Stimulated activated CD8-positive, alpha-beta memory T cell treated with anti-CD3 and anti-CD28 coated beads, Interleukin-4, amount 100 ng/mL, for 1 hour (primary cell): ENCODE measurements at places on chromosomes 7 and 10.

DNA sequence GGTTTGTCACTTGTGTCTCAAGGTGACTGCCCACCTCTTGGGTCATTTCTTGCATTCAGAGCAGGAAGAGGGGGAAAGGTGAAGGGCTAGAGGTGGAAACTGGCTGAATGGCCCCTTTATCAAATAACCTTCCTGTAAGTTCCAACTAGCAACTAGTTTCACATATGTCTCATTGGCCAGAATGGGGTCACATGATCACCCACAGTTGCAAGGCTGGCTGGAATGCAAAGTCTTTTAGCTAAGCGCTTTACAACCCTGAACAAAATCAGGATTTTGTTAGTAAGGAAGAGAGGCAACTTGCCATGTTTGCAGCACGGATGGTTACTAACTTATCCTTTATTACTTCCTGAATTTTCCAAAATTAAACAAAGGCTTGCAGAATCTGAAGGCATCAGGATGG is 156.3 kb downstream of the EMX2 start:
- no peak for DNase-seq

DNA sequence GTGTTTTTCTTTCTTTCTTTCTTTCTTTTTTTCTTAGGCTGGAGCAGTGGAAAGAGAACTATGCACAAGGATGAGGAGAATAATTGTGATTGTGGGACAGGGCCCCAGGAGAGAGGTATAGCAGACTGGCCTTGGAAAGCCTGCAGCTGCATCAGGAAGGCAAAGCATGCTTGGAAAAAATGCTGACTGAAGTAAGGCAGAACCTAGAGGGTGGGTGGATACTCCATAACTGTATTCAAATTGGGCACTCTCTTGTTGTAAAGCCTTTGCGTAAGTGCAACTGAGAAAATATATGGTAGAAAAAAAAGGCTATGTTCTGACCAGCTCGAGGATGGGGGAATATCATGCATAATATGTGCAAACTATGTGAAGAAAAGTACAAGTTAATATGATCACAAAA is 39.5 kb downstream of the PDK4 start:
- no peak for DNase-seq

GRCh38 chr10:78179886-78180705 is 146.4 kb downstream of the RPS24 start:
- no peak for DNase-seq

DNA sequence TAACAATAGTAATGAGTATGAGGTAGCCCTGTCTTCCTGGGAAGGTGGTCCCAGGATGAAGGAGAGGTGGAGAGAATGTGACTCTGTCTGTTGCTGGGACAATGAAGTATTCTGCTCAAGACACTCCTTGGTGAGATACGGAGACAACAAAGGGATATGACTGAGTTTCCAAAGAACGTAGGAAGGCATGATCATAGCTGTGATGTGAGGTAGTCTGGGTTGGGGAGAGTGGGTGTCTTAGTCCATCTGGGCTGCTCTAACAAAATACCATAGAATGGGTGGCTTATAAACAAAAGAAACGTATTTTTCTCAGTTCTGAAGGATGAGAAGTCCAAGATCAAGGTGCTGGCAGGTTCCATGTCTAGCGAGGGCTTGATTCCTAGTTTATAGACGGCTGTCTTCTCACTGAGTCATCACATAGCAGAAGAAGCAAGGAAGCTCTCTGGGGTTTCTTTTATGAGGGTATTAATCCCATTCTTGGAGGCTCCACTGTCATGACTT is 84.9 kb upstream of the RHOBTB1 start:
- DNase-seq = no peak

GRCh38 chr10:79385392-79385795 is 38.1 kb downstream of the PPIF start:
- no peak for DNase-seq

DNA sequence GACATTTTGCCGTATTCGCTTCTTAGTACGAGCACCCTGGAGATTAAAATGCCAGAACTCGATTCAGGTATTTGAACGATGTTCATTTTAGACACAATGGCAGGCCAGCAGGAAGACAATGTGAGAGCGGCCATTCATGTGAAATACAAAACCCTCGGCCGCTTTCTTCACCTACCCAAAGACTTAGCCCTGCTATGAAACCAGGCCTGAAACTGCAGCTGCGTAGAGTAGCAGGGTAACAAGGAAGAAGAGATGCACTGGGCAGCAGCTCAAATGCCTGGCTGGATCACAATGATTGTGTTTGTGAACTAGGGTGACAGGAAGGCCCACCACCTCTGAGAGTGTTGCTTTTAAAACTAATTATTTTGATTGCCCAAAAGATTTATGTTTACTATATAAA is 234.8 kb downstream of the TRIL start:
- no peak for DNase-seq

DNA sequence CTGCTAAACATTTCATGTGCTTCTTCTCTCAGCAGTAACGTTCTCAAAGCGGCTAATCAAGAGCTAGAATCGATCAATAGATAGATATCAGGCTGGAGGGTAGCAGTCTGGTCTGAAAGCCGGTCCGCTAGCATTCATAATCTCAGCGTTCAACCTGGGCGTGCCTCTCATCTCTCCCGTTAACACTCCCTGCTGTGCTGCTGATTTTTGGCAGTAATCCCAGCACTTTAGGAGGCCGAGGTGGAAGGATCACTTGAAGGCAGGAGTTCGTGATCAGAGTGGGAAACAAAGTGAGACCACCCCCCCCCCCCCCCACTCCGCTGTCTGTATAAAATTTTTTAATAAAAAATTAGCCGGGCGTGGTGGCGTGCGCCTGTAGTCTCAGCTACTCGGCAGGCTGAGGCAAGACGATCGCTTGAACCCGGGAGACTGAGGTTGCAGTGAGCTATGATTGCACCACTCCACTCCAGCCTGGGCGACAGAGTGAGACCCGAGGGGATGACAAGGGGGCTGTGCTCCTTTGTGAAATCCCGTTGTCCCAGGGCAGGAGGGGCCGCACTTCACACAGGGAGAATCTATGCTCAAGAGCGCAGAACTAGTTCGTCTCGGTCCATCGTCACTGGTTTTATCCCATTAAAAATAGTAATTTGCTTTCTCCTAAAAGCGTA is 624 bp upstream of the CEP55 start:
- no peak for DNase-seq

DNA sequence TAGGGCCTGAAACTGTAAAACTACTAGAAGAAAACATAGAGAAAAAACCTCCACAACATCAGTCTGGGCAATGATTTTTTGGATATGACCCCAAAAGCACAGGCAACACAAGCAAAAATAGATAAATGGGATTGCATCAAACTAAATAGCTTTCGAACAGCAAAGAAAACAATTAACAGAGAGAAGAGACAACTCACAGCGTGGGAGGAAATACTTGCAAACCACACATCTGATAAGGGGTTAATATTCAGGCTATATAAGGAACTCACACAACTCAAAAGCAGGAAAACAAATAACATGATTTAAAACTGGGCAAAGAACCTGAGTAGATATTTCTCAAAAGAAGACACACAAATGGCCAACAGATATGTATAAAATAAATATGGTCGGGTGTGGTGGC is 7.7 kb upstream of the GSTK1 start:
- DNase-seq = no peak

GRCh38 chr7:20783125-20783699 is 3.5 kb downstream of the SP8 start:
- no peak for DNase-seq

- no peak for DNase-seq
Observed at GRCh38 chr7:19561121-19561805, 147.6 kb downstream of the POLR1F start.

GRCh38 chr7:142485617-142486226 is 227.9 kb upstream of the PRSS58 start:
- DNase-seq = no peak

DNA sequence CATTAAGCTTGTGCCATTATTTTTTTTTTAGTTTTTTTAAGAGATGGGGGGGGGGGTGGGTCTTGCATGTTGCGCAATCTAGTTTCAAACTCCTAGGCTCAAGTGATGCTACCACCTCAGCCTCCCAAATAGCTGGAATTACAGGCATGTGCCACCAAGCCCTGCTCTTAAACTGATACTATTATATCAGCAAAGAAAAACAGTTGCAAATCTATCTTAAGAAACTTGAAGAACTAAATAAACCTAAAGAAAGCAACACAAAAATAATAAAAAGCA is 47.5 kb downstream of the BRAF start:
- no peak for DNase-seq

DNA sequence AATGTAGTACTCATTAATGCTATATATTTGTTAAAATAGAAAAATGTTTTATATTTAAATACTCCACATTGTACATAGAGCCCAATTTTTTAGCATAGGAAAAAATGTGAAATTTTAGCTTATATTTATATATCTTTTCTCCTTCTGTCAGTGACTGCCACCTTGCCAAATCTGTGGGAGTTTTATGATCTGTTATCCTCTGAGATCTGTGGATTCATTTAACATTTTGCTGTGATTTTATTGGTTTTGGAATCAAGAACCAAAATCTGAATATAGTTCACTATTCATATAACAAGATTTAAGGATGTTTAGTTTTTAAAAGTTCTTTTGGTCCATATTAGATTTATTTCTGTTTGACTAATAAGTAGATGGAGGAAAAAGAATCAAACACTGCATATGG is 127.9 kb downstream of the PPP1R9A start:
- no peak for DNase-seq

DNA sequence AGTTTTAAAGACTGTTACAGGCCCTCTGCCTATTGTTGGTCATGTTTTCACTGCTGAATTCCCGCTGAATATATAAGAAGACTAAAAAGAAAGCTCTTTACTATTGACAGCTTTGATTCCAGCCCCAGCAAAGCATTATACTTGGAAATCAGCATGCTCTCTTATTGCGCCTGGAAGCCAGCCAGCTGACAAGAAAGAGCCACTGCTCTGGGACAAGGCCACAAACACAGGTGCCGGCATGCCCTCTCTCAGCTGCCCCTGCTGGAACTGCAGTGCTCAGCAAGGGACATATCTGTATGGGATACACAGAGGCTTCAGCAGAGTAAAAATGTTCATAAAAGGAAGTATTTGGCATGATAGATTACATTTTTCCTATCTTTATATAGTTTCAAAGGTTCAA is 523.9 kb downstream of the ADRA2A start:
- DNase-seq = no peak

- no peak for DNase-seq
Observed at GRCh38 chr10:103181244-103181643, 11.8 kb downstream of the NT5C2 start.

- DNase-seq = no peak
Observed at GRCh38 chr10:27819781-27820531, 74.3 kb upstream of the MKX start.

DNA sequence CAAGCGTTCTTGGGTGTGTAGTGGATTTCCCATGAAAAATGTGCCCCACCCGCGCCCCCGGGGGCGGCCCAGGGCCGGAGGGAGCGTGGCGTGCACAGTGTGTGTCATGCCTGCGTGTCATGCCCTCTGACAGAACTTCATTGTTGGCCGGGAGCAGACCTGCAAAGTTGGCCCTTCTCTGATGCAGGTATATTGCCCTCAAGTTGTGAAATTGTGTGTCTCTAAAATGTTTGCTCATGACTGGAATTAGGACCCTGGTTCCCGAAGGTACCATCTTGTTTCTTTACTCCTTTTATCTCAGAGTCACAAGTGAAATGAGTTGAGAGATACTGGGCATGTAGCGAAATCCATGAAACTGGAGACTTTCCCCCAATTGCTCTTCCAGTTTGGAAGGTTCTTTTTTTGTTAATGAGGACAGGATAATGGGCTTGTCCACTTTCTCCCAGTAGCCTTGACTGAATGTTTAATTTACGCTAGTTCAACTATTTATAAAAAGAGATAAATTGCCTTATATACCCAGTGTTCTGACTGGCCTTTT is 26.2 kb downstream of the ADK start:
- DNase-seq = no peak

- DNase-seq = no peak
Observed at GRCh38 chr7:92768501-92769393, 67.6 kb downstream of the CDK6 start.

DNA sequence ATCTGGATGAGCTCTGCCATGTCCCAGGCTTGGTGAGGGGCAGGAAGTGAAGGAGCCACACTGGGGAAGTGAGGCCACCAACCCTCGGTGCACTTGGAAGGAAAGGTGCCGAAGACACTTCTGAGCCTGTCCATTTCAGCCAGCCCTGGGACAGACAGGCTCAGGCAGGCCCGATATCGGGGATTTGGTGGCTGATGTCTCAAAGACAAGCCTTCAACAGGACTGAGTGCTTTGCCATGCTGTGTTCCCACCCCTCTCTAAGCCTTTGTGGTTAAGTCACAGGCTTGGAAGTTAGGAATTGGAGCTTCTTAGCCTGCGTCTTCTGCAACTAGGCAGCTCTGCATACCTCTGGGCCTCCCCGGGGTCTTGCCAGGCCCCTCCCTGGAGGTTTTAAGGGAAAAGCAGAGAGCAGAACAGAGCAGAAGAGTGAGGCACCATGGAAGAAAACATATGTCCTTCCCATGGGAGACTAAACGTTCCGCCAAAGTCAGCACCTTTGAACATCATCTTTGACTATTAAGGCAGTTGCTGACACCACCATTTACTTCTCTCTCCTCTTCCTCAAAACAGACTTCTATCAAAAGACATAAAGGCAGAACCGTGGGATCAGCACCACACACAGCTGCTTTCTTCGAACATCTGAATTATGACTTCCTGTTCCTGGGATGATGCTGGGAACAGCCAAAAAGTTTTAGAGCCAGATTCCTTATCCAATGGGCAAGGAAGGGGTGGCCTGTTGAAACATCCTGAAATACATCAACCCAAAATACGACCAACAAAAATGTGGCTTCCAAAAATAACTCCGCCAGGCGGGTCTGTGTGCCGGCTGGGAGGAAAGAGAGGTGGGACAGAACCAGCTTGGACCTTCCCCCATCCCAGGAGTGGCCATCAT is 71.8 kb downstream of the AFAP1L2 start:
- DNase-seq = no peak

DNA sequence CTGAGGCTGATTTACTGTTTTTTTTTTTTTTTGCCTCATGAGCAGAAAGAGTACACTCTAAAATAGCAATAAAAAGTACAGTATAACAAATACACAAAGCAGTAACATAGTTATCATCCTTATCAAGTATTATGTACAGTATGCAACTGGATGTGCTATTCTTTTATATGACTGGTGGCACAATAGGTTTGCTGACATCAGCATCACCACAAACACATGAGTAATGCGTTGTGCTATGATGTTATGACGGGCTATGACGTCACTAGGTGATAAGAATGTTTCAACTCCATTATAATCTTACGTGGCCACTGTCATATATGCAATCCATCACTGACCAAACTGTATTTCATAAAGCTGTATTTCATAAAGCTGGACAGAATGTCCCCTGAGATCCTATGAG is 189.2 kb upstream of the GLI3 start:
- DNase-seq = no peak

- no peak for DNase-seq
Observed at GRCh38 chr10:127971963-127972615, 65.2 kb downstream of the PTPRE start.

- DNase-seq = no peak
Observed at GRCh38 chr7:64802699-64803098, 8.5 kb downstream of the ZNF138 start.
